Stimulated activated CD4-positive, alpha-beta T cell treated with anti-CD3 and anti-CD28 coated beads, TNF-alpha, amount 100 ng/mL, for 48 hours (primary cell): ENCODE measurements at places on chromosomes 2 and 18.

DNA sequence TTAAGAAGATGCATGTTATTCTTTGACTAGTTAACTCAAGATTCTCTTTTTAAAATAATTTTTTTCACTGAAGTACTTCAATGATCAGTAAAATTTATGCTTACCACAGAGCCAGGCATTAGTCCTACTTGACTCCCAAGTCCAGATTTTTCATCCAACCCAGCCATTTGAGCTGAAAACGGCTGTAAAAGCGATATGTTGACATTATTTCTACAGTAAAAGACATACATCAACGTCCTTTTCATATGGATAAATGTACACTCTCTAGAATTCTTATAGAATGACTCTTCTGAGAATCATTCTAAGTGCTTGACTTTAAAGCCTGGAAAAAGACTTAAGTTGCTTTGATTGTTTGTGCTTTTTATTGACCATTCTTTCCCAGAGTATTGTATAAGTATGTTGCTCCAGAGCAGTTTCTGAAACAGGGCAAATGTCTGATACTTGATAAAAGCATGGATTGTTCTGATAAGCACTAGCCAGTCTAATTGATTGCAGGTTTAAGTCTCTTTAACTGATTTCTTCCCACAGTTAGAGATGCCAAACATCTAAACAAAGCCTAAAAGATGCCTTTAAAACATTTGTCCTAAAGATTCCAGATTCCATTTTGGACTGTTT, 90.9 kb downstream of the COL5A2 start:
- no peak for DNase-seq

GRCh38 chr2:65402323-65402722, 30.1 kb downstream of the SPRED2 start:
- no peak for DNase-seq

DNA sequence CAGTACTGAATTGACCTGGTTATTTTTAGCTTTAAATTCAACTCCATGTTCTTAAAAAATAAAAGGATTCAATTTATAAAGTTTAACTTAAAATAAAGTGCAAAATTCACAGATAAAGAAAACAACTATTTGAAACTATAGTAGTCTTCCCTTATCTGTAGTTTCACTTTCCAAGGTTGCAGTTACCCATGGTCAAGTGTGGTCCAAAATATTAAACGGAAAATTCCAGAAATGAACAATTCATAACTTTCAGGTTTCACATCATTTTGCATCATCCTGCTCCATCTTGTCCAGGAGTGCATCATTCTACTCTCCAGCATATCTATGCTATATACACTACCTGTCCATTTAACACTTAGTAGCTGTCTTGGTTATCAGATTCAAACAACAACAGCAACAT, 54.5 kb upstream of the ZNF804A start:
- DNase-seq = no peak

GRCh38 chr2:48695991-48696390, 59.5 kb downstream of the LHCGR start:
- DNase-seq = no peak

- no peak for DNase-seq
Measured at GRCh38 chr2:96694816-96695455, 44.9 kb downstream of the LMAN2L start.
